ENCODE measurements at places on chromosomes 2 and 18.

DNA sequence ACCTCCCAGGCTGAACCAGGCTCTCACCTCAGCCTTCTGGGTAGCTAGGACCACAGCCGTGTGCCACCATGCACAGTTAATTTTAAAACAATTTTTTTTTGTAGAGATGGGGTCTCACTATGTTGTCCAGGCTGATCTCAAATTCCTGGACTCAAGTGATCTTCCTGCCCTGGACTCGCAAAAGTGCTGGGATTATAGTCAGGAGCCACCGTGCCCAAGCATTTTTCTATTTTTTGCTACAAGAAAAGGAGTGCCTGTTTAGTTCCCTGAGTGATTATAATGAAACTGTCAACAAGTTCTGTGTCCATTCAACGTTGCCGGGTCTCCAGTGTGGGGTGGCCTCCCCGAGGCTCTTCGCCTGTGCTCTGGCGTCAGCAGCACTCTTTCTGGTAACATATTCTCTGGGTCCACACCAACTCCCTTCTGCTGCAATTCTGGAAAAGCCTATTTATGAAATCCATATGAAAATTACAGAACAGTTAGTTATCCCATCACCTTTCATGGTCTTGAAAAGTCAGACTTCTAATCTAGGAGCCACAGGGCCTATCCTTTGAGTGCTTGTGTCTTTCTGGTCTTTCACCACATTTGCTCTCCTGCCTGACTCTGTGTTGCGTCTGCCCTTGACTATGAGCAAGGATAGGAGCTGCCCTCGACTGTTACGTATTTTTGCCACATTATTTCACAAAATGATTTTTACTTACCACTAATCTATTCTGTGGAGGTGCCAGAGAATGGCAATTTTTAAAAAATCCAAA lies 172.7 kb downstream of the SOCS6 start:
- DNase-seq = no peak

DNA sequence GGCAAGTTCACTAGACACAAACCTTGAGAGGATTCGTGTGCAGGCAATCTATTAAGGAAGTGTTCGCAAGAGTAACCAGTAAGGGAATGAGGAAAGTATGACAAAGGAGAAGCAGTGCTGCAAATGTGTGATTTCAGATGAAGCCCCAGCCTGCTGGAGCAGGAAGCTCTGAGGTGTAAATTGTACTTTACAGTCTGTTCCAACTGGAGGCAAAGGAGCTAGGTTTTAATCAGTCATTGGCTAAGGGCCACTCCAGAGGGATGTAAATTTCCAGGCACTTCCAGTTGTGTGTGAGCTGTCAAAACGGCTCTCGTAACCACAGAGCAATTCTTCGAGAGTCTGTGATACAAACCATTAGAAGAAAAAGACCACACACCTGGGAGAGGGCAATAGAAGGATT lies 359.5 kb upstream of the FAM98A start:
- DNase-seq = no peak

DNA sequence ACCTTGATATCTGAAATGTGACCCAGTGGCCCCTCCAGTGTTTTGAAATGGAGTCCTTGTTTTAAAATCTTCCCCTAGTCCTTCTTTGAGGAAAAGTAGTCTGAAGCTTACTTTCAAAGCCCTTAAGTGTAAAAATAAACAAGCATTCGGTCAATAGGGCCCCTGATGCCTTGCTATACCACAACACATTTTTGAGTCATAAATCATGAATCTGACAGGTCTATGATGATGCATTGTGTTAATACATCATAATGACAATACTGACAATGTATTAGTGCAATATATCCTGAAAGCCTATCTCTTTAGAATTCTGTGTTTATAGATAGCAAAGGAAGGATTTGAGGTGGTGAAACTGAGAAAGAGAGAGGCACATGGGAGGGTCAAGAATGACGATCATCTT lies 464.2 kb downstream of the MEIS1 start:
- DNase-seq = no peak

DNA sequence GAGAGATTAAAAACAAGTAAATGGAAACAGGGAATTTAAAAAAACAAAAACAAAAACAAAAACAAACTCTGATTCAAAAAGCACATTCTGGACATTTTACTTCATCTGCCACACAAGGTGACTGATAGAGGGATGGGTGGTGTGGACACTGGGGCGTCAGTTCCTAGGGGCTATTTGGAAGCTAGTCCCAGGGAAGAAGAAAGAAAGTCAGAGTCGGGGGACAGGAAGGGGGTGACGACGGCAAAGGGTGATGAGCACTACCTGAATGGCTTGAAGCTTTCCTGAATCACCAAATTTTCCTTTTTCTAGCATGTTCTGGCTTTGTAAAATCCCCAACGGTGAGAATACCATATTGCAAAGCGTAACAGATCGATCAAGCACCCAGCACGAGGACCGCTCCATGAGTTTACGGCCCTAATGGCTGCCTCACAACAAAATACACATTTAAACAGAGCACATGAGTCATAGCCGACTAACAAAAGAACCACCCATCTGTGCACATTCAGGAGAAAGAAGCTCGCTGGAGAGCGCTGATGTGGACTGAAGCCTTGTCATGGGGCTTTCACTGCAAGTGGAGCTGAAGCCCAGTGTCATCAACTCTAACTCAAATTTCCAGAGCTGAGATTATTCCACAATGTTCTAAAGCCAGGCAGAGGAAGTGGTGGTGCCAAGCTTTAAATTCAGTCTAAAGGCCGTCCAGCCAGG lies 178.9 kb downstream of the LNPK start:
- no peak for DNase-seq

GRCh38 chr2:126963390-126963789 lies 64.7 kb downstream of the TEX51 start:
- DNase-seq = no peak

DNA sequence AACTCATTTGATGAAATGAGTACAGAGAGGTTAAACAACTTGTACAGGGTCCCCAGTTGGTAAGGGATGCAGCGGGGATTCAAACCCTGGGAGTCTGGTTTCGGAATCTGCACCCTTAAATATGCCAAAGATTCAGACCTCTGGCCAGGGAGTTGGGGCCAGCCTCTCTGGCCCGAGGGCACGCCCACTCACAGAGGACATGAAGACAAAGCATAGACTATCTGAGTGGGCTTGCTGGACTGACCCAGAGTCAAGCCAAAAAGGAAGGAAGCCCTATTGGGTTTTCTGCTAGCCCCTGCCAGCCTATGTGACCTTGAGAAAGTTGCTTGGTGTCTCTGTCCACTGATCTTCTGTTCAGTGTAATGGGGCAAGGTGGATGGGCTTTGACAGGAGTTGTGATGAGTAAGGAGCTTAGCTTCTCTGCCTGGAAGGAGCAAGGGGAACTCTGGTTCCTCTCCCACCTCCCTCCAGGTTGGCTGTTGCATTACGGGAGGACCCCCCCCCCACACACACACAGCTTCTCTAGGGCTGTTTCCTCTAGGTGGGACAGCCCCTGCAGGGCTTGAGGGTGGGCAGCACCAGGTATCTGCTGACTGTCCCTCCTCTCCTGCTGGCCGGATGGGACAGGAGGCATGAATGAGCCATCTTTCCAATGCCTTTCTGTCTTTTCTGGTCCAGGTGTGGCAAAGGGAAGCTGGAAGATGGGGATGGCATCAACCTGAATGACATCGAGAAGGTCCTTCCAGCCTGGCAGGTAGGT lies 131.3 kb downstream of the CTIF start:
- DNase-seq = no peak

DNA sequence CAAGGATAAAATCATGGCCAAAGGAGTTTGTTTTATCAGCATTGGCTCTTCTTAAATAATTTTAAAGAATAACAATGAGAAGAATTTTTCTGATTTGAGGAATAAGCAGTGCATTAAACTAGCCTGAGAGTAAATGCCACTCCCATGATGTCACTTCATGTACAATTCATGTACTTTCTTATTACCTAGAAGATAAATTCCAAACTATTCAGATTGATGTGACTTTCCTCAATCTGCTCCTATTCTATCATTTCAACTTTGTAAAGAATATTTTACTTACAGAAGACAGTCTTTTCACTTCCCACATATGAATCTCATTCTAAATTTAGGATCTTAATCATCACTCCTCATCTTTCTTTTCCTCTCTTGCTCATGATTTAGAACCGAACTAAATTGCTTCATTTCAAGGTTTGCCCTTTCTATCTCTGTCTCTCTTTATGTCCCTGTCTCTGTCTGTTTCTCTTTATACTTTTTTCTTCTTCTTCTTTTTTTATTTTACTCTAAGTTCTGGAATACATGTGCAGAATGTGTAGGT lies 1142.0 kb upstream of the PIK3C3 start:
- DNase-seq = no peak

- peak; percentile 26 for DNase-seq
These were observed 104.2 kb downstream of the CRIM1 start for GRCh38 chr2:36459725-36460137.

All from HEK293T (cell line).